Anterior cingulate cortex (tissue), 58 donors: ENCODE measurements at places on chromosomes 2 and 18.

DNA sequence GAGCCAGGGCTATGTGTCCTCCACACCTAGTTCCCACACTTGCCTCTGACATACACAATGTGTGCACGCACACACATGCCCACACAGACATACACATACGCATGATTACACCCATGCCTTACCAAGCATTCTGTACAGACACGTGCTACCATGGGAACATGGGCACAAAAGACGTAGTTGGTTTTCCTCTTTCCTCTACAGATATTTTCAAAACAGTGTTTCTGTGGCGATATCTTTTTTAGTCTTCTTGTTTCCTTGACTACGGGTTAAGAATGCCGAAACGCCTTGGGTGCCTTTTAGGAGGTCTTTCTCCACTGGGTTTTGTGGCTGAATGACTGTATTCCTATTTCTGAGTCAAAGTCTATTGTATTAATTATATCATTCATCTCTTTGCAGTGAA, 75.5 kb upstream of the SPTBN1 start:
- DNase-seq = no peak

DNA sequence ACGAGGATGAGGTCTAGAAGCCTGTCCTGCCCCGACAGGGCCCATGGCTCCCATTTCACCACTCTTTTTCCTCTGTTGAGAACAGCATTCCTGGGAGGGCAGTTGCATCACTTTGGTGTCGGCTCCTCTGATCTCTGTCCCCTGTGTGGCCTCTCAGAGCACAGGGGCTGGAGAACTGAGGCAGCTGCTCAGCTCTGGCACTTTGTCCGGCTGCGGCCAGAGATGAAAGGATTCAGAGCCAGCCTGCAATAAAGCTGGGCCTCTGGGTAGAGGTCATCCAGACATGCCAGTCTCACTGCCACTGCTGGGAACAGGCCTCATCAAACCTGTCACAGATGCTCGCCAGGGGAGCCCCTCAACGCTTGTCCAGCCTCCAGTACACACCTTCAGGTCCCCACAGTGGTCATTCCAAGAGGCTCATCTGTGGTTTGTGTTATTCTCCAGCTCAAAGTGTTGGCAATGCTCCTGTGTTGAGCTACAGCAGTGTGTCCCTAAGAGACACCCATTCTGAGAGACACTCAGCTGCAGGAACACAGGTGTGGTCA, 13.1 kb upstream of the ROCK2 start:
- DNase-seq = no peak

GRCh38 chr2:123597988-123598387, 427.1 kb upstream of the CNTNAP5 start:
- no peak for DNase-seq

DNA sequence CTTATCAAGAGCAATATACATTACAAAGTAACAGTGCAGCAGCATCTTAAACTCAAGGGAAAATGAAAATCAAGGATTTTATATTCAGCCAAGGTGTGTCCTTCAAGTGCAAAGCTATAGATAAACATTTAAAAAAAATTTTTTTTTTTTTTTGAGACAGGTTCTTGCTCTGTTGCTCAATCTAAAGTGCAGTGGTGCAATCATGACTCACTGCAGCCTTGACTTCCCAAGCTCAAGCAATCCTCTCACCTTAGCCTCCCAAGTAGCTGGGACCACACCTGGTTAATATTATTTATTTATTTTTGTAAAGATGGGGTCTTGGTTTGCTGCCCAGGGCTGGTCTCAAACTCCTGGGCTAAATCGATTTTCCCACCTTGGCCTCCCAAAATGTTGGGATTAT, 9.0 kb downstream of the CDKL4 start:
- no peak for DNase-seq

- DNase-seq = no peak
These were observed 107.5 kb downstream of the MSTN start for GRCh38 chr2:189954989-189955388.

GRCh38 chr2:16633621-16634430, 31.8 kb downstream of the CYRIA start:
- DNase-seq = no peak

GRCh38 chr2:24107-24506, 22.2 kb downstream of the FAM110C start:
- no peak for DNase-seq

GRCh38 chr2:232406556-232407310, at the start of gene ALPG:
Gene ALPG (plus strand): TSS chr2:232406844. CDS start chr2:232406895, 51 bp downstream.
- DNase-seq = no peak

DNA sequence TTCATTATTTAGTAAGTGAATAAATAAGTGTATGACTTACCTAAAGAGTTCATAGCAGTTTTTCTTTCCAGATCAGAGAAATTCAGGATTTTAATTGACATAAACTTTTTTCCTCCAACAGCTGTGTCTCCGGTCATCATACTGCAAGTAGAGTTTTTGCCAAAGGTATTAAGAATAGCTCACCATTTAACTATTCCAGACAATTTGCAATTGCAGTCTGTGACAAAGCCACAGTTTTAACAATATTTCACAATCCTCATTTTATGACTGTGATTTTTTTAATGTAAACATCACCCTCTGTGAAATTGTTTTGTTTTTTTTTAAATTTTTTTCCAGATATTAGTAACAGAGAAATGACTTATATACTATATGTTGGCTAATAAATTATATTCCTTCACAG, 199.1 kb downstream of the TRIB2 start:
- no peak for DNase-seq

DNA sequence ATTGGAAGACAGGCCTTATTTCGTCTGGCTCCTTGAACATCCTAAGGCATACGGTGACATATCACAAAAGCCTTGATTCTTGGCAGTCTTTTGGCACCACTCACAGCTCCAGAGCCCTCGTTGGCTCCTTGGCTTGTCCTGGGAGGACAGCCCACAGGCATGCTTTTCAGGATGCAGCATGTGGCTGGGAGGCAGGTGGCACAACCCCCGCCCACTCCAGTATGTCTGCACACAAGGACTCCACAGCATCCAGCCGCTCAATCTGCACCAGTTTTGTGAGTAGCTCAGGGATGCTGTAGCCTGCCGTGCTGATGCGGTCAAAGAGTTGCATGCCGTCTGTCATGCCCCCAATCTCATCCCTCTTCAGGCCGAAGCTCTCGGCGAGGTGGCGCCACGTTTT, 92.3 kb downstream of the EDAR start:
- DNase-seq = no peak

DNA sequence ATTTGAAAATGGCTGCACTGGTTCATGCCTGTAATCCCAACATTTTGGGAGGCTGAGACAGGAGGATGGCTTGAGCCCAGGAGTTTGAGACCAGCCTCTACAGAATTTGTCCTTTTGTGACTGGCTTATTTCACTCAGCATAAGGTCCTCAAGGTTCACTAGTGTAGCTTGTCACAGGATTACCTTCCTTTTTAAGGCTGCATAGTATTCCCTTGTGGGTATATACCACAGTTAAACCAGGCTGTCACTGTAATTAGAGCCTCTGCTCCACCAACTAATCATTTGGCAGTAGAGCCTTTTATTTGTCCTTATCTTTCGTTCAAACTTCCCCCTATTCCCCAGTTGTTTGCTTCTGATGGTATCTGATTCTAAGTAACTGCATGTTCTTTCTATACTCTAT, 50.4 kb upstream of the SELENOI start:
- no peak for DNase-seq

DNA sequence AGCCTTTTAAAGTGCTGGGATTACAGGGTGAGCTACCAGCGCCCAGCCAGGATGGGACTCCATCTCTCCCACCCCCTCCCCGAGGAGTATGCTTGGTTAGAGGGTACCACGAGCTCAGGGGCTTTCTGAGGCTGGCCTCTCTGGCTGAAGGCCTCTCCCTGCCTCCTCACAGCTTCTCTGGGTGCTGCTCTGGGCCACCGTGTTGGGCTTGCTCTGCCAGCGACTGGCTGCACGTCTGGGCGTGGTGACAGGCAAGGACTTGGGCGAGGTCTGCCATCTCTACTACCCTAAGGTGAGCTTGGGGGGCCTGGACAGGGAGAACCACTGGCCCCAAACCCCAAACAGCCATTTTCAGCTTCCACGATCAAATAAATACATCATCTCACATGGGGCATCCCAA, 2.9 kb downstream of the SLC11A1 start:
- DNase-seq = no peak

DNA sequence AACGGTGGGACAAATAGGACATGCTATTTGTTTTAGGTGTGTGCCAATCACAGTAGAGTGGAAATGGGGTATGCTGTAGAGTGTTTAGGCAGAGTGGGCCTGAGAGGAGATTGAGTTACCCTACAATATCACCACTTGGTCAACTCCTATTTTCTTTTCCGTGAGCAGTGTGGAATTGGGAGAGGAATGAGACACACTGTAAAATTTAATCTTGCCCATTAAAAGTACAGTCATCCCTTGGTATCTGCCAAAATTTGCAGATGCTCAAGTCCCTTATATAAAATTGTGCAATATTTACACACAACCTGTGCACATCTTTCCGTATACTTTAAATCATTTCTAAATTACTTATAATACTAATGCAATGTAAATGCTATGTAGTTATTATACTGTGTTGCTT, 12.4 kb downstream of the FBXO48 start:
- DNase-seq = no peak
